ENCODE measurements at places on chromosomes 7 and 10. TPM values are rescaled to one million over a fixed set of nuclear protein-coding genes. Genes with fewer than 3 reads are reported as not detected.

DNA sequence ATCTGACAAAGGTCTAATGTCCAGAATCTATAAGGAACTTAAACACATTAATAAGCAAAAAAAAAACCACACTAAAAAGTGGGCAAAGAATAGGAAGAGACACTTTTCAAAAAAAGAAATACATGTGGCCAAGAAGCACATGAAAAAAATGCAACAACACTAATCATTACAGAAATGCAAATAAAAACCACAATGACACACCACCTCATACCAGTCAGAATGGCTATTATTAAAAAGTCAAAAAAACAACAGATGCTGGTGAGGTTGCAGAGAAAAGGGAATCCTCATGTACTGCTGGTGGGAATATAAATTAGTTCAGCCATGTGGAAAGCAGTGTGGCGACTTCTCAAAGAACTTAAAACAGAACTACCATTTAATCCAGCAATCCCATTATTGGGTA, 119.0 kb downstream of the LMBR1 start:
- DNase-seq, result no peak

DNA sequence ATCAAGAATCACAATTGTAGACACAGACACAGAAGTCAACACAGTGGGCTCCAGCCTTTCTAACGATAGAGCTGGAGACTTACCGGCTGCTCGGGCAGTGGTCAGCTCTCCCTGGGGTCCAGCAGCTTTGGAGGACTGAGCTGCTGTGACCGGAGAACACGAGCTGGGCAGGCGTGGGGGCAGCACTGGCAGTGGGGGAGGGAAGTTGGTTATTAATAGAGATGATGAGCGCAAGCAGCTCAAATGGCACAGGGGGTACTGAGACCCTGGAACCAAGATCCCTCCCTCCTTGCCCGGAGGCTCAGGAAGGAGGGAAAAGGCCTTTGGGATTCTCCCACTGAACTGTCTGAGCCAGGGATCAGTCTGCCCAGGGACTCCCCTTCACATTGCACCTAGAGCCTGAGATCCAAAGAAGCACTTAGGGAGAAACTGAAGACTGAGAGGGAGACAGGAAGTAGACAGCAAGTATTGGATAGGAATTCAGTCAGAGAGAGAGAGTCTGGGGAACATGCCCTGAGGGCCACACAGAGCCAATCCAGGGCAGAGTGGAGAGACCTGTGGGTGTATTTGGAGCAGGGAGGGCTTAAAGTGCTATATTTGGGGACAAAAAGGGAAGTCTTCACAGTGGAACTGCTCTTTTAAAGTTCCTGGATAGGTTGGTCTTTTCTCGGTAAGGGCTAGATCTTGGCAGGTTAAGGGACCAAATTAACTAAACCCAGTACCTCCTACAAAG, at the start of gene MYOZ1:
Gene MYOZ1 (minus strand): TSS at position 147 of the 733 bp plus-strand sequence. CDS start 1,457 bp downstream, outside the sequence.
- DNase-seq, result no peak

The CAMK2B gene
- total RNA-seq, result not detected

- no peak for DNase-seq
Observed at GRCh38 chr7:80335511-80336231, 176.2 kb downstream of the GNAT3 start.

DNA sequence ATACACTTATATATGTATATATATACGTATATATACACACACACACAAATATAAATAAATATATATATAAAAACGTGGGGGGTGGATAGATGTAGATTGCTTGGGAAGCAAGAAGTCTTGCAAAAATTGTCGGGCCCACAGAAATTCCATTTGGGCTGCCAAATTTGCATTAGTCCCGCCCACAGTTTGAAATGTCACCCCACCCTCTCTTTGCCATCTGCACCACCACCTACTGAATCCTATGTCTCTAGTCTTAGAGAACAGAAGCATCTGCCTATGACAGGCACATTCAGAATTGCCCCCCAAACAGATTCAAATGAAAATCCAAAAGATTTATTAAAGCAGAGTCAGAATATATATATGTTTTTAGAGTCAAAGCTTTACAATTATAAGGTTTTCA, 25.6 kb upstream of the CACNA2D1 start:
- DNase-seq, result no peak

DNA sequence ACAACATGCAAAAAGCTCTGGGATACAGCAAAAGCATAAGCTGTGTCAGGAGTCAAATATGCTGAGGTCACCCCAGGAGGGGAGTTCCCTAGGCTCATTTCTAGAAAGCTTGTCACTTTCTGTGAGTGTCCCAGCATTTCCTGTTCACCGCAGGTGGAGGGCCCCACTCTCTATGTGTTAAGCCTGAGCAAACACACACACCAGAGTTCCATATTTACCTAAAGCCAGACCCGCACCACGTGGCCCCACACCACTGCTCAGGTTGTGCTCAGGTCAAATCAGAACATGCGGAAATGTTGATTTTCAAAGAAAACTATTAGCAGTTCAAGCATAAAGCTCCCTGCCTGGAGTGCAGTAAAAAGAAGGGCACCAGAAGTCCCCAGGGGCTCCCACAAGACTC, 259.6 kb upstream of the PPP2R2D start:
- no peak for DNase-seq

- DNase-seq, result no peak
Observed at GRCh38 chr7:157699357-157700013, 362.7 kb downstream of the DNAJB6 start.

The MSMB gene
- not detected for total RNA-seq

DNA sequence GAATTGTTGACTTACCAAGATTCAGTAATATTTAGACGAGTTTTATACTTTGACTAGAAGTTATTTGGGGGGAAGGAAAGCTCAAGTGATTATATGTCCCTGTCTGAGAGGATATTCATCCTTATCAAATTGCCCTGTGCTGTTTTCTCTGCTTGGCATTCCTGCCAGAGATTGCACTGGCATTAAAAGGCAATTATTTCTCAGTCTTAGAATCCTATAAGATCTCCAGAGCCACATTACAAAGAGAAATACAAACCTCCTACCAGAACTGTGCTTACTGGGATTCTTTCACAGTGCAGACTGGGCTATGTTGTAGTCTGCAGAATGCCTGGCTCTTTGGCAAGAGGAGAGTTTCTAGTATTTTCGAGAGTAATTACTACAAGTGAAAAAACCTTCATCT, 342.4 kb downstream of the HGF start:
- no peak for DNase-seq

DNA sequence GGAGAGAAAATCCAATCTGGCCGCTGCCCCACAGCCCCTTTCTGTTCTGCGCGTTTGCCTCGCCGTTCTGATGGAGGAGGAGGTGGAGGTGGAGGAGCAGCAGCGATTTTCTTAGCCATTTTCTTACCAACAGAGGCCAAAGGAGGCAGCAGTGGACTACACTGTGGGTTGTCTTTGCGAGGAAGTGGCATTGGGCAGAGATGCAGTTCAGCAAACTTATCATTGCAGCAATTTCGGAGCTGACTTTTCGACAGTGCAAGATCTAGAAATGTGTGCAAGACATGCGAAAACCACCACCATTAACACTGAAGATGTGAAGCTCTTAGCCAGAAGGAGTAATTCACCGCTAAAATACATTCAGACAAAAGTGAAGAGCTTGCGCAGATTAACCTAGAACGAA, 1.9 kb upstream of the ARL4A start:
- DNase-seq, result peak; percentile 48

- no peak for DNase-seq
Observed at GRCh38 chr10:60101821-60102220, 195.5 kb upstream of the CCDC6 start.

The MAPK8 gene
- total RNA-seq, result 34.5 TPM

The PGAM2 gene
- total RNA-seq, result 1.1 TPM

GRCh38 chr7:68922850-68923249, 675.4 kb upstream of the AUTS2 start:
- no peak for DNase-seq

DNA sequence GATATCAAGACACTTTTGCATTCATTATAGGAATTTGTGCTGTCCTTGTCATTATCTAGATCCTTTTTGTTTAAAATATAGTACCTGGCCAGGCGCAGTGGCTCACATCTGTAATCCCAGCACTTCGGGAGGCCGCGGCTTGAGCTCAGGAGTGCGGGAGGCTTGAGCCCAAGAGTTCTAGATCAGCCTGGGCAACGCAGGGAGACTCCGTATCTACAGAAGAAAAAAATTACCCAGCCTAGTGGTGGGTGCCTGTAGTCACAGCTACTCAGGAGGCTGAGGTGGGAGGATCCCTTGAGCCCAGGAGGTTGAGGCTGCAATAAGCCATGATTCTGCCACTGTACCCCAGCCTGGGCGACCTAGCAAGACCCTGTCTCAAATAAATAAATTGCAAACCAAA, 621 bp upstream of the MORN4 start:
- DNase-seq, result no peak

The CYP2C19 gene
- not detected for total RNA-seq

- no peak for DNase-seq
Observed at GRCh38 chr7:5348134-5349004, 65.6 kb downstream of the SLC29A4 start.

DNA sequence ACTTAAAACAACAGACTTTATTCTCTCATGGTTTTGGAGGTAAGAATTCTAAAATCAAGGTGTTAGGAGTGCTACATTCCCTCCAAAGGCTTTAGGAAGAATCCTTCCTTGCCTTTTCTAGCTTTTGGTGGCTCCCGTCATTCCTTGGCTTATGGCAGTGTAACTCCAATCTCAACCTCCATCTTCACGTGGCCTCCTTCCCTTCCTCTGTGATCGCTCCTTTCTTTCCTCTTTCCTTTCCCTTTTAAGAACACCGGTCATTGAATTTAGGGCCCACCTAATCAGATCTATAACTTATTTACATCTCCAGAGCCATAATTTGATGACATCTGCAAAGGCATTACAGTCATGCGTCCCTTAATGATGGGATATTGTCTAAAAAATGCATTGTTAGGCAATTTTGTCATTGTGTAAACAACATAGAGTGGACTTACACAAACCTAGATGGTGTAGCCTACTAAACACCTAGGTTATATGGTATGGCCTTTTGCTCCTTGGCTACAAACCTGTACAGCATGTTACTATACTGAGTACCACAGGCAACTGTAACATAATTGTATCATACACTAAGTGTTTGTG, 5.9 kb upstream of the HERC4 start:
- DNase-seq, result no peak

The LIPF gene
- not detected for total RNA-seq

The MET gene
- total RNA-seq, result not detected

The PON1 gene
- not detected for total RNA-seq

DNA sequence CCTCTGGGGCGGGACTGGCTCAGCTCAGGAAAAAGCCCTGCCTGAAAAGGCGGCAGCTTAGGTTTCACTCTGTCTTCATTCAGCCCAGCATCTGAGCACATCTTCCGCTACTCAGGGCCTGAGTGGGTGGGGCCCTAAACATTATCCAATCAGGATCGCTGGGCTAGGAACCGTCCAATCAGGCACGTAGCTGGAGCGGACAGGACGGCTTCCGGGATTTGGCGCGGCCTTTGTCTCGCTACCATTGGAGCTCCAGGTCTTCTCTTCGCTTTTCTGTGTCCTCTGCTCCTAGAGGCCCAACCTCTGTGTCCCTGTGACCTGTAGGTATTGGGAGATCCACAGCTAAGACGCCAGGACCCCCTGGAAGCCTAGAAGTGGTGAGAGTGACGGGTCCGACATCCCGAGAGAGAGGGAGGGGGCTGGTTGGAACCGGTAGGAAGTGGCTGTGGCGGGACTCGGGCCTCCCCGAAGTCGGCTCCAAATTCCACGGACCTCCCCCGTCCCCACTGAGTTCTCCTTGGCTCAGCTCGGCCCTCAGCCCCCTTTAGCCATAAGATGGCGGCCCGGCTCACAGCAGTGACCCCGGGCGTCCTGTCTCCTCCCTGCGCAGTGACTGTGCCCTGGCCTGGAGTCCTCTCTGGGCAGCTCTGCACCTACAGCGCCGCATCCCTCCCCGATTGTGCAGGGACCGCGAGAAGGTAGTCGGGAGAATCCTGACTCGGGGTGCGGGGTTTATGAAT, 99.1 kb downstream of the ZNF680 start:
- DNase-seq, result no peak

DNA sequence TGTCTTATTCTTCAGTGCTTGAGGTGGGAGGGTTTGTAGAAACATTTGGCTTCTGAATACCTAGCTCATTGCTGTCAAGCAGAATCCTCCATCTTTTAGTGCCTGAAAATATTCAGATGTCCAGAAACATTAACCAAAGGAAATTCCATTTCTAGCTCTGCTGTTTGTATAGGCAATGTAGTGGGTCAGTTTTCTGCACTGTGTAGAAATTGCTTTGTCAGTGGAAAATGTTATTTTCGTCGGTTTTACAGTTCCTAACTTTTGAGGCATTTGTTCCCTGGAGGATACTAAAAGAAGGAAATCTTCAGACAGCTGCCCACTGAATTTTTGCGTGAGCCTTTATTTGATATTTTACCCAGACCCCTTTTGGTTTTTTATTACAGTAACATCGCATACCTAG, 143.4 kb downstream of the TPST1 start:
- DNase-seq, result no peak

GRCh38 chr10:88499569-88500470, 83.3 kb downstream of the RNLS start:
- no peak for DNase-seq

- DNase-seq, result no peak
Observed at GRCh38 chr7:47782022-47782421, 166.2 kb downstream of the PKD1L1 start.

DNA sequence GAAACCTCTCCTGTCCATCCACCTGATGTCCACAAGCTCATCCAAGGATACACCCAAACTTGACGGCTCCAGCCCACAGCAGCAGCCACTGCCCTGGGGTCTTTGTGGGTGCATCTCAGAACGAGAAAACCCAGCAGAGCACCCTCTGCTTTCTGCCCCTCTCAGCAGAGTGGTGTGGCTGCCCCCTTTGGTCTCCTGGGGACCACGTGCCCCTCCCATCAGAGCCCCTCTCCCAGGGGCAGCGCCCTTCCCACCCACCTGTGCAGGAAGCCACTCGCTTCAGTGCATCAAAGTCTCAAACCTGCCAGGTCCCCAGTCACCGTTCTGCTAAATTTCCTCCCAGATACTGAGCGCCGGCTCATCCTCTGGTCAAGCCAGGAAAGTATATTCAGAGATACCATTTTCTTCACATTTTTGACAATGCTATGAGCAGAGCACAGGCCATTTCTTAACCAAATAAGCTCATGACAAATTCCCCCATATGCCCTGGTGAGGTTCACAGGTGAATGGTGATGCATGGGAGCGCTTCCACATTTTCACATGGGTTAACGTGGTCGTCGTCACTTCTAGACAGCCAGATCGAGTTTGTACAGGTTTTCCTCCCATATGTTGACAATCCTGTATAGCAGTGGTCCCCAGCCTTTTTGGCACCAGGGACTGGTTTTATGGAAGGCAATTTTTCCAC, 32.4 kb downstream of the CAMK2B start:
- no peak for DNase-seq

The UBE2D1 gene
- 11.5 TPM for total RNA-seq

GRCh38 chr10:33326933-33327332, 7.5 kb downstream of the NRP1 start:
- DNase-seq, result no peak

- DNase-seq, result no peak
Observed at GRCh38 chr7:83559887-83560286, 89.1 kb downstream of the SEMA3E start.

- DNase-seq, result no peak
Observed at GRCh38 chr10:102479651-102480050, 22.9 kb downstream of the ACTR1A start.
